ENCODE measurements at places on chromosomes 12 and 14.

- DNase-seq, result no peak
Observed at GRCh38 chr12:29957835-29958234, 174.1 kb upstream of the TMTC1 start.

GRCh38 chr12:5488626-5488955, 56.7 kb downstream of the NTF3 start:
- no peak for DNase-seq

- no peak for DNase-seq
Observed at GRCh38 chr12:29012673-29013072, 136.4 kb upstream of the FAR2 start.

GRCh38 chr12:64427988-64428387, 23.8 kb downstream of the XPOT start:
- DNase-seq, result no peak

DNA sequence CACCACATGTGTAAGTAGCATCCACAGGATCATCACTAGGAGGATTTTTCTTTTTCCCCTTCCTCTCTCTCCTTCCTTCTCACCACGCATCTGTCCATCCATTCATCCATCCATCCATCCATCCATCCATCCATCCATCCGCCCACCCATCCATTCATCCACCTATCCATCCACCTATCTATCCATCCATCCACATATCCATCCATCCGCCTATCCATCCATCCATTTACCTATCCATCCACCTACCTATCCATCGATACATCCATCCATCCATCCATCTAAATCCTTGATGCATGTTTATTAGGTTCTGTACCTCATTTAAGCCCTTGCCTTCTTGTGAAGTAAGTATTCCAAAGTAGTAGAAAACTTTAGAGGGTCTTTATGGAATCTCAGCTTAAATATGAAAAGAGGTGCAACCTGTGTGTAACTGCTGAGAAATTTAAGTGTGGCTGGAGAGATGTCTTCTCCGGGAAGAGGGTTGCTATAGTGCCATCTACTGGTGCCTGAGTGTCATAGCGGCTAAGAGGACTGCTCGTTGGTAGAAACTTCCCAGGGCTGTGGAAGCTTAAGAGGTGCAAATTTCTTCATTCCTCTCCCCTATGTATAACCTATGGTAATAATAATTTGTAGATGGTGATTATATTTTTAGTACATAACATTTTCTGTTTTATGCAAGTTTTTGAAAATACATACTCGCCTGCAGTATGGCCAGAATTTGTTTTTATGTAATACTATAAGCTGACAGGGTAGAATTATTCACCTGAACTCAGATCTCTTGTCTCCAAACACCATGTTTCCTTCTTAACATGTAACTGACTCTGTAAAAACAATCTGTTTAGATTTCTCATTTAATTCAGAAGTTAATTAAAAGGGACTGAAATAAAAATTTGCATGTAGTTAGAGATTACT, 46.0 kb downstream of the MYO1H start:
- no peak for DNase-seq

GRCh38 chr12:126507231-126507630, 1442.0 kb downstream of the AACS start:
- DNase-seq, result no peak

GRCh38 chr12:126572170-126572569, 1506.9 kb downstream of the AACS start:
- no peak for DNase-seq

DNA sequence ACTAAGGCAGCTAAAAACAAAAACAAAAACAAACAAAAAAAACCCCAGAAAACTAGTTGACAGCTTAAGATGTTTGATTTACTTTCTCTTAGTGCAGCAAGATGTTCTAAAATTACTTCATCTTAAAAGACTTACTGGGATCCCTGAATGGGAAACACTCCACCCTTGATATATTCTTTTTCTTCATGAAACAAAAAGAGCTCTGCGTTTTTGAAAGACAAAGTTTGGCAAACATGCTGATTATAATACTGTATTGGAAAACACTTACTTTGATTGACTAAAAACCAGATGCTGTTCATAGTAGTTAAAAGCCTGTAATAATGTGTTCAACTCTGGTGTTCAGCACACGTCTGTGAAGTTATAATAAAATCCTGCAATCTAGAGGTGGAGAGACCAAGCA, 136.8 kb downstream of the SRGAP1 start:
- no peak for DNase-seq

DNA sequence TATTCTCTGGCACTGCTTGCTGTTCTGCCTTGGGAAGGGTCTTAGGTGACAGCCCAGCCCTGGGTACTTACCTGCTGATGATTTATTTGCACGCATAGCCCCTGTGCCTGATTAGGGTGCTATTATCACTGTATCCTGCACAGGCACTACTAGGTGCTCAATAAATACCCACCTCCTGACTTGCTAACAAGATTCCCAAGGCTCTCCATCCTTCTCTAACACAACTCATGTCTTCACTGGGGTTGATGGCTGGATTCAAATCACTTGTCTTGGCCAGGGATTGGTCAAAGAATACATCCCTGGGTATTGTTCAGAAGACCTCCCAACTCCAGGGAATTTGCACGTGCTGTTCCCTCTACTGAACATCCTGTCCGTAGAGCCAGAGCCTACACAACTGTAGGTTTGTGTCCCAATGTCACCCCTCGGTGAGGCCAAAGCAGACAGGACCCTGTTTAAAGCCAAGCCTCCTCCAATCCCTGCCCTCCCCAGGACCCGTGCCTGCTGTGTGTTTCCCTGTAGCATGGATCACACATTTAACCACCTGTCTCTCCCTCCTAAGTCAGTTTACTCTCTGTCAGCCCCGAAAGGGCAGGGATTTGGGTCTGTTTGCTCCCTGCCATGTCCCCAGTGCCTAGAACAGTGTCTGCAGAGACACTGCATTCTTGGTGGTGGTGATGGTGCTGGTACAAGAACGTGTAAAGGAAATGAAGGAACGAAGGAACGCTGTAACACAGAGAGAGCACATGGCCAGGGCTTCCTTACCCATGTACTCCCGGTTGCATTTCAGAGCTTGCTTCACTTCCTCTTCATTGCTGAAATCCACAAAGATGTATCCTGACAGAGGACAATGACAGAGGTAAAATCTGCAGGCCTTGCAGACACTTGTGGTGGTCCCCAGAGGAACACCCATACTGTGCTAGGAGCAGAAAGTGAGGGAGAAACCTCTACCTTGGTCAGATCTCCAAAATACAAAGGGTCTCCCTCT, 16.5 kb downstream of the RBM19 start:
- DNase-seq, result no peak

DNA sequence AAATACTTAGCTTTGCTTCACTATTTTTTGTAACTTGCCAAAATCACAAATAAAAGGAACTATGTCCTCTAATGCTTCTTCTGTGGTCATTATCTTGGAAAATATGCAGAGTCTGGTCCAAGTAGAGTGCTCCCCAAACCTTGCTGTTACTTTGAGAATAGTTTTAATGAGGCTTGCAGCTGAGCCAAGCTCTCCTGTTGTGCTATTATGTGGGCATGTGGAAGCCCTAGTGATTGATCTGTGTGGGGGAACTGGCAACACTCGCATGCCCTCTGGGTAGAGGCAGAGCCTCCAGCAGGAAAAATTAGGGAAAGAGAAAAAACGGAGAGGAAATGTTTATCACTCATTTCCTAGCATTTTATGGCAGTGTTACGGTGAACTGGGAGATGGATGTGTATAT, 473.1 kb downstream of the EGLN3 start:
- no peak for DNase-seq

DNA sequence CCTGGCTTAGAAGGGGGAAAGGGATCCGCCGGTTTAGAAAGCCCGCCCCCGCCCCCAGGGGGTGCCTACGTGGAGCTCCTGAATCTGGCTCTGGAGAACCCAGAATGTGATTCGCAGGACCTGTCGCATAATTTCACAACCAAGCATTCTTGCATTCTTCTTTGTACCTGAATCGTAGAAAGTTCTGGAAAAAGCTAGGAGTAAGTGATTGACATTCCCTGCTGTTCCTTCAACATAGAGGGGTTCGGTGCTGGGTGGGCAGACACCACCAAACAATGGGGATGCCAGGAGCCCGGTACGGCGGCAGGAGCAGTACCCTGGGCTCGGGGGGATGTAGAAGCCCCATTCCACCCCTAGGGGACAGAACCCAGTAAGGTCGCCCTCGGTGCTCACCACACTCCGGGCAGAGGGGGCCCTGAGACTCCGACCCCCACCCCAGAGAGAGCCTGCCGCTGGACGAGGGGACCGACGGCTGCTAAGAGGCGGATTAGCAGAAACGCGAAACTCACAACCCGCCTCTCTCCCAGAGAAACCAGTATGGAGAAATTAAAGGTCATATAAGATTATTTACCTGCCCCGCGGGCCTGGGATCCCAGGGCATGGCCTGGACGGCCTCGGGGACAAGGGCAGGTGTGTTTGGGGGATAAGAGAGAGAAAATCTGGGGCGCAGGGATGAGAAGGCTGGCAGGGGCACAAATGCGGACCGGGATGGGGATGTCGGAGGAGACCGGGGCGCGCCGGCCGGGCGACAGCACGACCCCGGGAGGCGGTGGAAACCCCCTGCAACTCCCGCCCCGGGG, 520 bp downstream of the CSRP2 start:
- no peak for DNase-seq

DNA sequence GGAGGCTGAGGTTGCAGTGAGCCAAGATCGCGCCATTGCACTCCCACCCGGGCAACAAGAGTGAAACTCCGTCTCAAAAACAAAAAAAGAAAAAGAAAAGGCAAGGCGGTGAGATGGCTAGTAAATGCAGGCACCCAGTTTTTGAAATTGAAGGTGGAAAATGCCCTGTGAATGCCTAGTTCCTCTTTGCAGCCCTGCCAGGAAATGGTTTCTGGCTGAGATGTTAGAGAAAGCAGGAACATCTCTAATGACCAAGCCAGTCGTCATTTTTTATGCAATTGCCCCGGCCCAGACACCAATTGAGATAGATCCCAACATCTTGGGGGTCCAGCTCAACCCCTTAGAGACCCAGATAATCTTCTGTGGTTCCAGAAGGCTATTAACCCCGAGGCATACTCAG, 17.0 kb downstream of the SLC8A3 start:
- no peak for DNase-seq

DNA sequence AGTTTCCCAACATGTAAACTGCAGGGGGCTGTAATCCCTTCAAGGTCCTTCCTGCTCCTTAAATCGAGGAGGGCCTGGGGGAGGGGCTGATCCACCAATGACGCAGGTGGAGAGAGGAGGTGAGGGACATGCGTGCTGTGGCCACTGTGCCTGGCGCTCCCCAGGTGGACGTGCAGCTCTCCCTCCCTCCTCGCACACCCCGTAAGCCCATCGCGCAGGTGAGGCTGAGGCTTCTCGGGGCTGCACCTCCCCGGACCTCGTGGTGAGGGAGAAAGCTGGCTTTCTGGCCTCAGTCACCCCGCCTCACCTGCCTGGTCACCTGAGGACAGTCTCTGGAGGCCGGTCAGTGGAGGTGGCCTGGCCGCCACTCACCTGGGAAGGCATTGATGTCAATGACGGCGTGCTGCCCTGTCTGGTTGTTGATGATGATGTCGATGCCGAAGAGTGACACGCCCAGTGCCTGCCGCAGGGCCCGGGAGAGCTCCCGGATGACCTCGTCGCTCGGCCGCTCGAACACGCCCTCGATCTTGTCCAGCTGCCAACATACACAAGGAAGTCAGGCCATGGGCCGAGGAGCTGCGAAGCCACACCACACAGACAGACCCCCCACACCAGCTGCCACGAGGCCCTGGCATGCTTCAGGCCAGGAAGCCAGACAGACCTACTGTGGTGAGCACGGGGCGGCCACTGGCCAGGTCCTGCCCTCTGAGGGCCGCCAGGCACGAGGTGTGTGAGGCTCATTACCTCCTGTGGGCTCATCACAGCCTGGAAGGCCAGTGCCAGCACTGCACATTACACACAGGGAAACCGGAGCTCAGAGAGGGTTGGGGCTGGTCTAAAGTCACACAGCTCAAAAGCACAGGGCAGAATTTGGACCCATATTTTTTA, 23.3 kb downstream of the CHGA start:
- no peak for DNase-seq

- DNase-seq, result no peak
Observed at GRCh38 chr14:36021591-36022320, 154.8 kb downstream of the PTCSC3 start.

Measured in T-helper 17 cell (primary cell).